Right atrium auricular region (tissue), 2 donors: ENCODE measurements at places on chromosomes 13 and 19.
A peak's percentile ranks its signal among the peaks of the same experiment; 100 is the strongest.

DNA sequence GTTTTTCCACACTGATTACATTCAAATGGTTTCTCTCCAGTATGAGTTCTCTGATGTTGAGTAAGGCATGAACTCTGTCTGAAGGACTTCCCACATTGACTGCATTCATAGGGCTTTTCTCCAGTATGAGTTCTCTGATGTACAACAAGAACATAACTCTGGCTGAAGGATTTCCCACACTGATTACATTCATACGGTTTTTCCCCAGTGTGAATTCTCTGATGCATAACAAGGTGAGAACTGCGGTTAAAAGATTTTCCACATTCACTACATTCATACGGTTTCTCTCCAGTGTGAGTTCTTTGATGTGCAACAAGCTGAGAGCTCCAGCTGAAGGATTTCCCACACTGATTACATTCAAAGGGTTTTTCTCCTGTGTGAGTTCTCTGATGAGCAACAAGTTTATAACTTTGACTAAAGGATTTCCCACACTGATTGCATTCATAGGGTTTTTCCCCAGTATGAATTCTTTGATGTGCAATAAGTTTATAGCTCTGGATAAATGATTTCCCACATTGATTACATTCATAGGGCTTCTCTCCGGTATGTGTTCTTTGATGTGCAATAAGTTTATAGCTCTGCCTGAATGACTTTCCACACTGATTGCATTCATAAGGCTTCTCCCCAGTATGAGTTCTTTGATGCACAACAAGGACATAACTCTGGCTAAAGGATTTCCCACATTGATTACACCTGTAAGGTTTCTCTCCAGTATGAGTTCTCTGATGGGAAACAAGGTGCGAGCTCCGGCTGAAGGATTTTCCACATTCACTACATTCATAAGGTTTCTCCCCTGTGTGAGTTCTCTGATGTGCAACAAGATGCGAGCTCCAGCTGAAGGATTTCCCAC is 23.5 kb downstream of the ZNF180 start:
- DNase-seq: no peak

GRCh38 chr13:33610438-33611120 is 207.4 kb upstream of the RFC3 start:
- peak; percentile 69 for DNase-seq

GRCh38 chr13:99354371-99354951 is 47.3 kb upstream of the GPR183 start:
- DNase-seq: no peak

GRCh38 chr13:38090913-38091312 is 221.3 kb upstream of the TRPC4 start:
- no peak for DNase-seq

- DNase-seq: no peak
Observed at GRCh38 chr19:49592486-49593232, 1.7 kb downstream of the PRR12 start.

GRCh38 chr19:3302755-3303154 is 63.6 kb upstream of the NFIC start:
- no peak for DNase-seq

DNA sequence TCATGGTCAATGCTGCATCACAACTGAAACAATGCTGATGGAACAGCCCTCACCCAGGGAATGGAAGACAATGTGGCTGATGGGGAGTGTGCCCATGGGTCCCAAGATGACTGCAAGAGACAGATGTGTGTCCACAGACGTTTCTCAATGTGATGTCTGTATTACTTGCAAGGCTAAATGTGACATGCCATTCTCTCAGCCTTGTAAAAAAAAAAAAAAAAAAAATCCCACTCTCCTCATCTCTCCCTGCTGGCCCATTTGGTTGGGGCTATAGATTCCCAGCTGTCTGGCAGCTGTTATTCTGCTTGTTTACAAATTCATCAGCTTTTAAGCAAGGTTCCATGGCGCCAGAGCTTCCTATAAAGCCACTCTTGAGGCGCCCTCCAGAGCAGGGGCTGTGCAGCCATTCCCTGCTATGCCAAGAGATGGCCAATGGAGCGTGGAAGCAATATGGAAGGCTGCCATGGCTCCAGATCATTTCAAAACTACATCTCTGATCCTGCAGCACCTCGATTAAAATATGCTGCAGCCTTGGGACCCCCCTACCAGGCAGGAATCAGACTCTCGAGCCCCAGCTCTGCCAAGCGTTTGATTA is 294.8 kb downstream of the FOXO1 start:
- no peak for DNase-seq

DNA sequence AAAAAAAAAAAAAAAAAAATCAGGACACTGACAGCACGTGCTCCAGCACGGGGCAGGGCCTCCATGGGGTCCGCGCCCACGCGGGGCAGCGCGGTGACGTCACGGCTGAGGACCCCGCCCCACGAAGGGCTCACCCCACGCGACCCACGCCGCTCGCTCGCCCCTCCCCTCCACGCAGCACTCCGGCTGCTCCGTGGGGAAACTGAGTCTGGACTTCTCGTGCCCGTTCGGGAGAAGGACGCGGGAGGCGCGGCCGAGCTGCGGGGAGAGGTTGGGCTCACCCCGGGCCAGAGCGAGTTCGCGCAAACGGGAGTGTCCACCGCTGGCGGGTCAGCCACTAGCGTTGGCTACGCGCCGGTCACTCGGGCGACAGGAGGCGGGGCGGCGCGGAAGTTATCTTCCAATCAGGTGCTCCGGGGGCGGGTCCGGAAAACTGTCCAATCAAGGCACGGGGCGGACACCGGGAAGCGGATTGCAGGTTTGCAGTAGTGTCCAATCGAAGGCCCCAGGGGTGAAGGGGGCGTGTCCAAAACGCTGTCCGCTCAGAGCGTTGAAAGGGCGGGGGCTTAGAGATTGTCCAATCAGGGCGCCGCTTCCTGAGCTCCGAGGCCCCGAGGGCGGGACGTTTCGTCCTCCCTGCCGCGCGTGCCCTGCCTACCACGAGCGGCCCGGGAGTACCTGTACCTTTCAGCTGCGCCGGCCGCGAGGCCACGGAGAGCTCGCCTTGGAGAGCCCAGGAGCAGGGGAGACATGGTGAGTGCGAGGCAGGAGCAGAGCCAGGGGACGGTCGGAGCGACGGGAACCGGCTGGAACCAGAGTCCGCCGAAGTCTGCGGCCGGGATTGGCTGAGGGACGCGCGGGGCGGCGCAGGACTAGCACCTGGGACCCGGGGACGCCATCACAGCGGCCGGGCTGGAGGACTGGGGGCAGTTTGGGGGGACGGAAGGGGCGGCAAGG is at the start of gene ZNF57:
Gene ZNF57 (plus strand): TSS at position 633 of the 957 bp plus-strand sequence. CDS start 118 bp downstream, at position 751.
- peak; percentile 100 for DNase-seq

GRCh38 chr13:74114202-74114601 is 20.0 kb downstream of the KLF12 start:
- no peak for DNase-seq

DNA sequence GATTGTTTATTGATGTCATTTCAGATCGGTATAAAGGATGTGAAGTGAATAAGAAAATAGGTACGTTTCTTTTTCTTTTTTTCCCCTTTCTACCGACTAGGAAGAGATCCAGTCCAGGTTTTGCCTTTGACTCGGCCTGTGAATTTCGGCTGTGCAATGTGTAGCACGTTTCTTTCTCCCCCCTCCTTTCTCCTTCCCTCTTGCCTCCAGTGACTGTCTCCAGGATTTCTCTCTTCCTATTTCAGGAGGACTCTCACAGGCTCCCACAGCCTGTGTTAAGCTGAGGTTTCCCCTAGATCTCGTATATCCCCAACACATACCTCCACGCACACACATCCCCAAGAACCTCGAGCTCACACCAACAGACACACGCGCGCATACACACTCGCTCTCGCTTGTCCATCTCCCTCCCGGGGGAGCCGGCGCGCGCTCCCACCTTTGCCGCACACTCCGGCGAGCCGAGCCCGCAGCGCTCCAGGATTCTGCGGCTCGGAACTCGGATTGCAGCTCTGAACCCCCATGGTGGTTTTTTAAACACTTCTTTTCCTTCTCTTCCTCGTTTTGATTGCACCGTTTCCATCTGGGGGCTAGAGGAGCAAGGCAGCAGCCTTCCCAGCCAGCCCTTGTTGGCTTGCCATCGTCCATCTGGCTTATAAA is at the start of gene GPC6:
Gene GPC6 (plus strand): TSS at position 185 of the 657 bp plus-strand sequence.
- DNase-seq: no peak

GRCh38 chr13:74274916-74275315 is 140.7 kb upstream of the KLF12 start:
- no peak for DNase-seq

DNA sequence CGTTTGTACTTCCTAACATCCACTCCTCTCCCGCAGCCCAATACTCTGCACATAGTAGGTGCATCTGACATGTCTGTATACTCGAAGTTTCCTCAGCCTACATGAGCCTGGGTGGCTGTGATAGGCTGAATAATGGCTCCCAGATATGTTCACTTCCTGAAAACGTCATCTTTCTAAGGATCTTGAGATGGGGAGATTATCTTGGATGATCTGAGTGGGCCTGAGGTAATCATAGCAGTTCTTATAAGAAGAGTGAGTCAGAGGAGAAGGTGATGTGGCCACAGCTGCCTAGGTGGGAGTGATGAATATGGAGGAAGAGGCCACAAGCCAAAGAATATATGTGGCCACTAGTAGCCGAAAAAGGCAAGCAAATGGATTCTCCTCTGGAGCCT is 84.2 kb downstream of the AKAP11 start:
- DNase-seq: no peak

- DNase-seq: no peak
Observed at GRCh38 chr19:45924891-45925447, 10.4 kb upstream of the NANOS2 start.

- no peak for DNase-seq
Observed at GRCh38 chr13:78201411-78201810, 282.8 kb upstream of the EDNRB start.
